ENCODE measurements at places on chromosomes 11 and 22. TPM values are rescaled to one million over a fixed set of nuclear protein-coding genes. Genes with fewer than 3 reads are reported as not detected.

DNA sequence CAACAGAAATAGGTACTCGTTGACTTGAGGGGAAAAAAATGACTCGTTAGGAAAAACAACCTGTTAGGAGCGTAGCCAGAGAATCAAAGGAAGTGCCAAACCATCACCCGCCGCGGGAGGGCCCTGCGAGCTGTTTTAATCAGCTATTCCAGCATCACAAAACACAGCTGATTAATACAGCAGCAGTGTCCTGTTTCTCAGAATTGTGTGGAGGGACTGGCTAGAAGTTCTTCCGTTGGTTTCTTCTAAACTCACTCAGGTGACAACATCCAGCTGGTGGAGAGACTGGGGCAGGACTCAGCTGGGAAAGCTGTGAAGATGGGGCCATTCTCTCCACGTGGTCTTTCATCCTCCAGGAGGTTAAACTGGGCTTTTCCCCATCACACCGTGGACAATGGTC lies 28.0 kb downstream of the HSPA8 start:
- peak; percentile 44 for DNase-seq

DNA sequence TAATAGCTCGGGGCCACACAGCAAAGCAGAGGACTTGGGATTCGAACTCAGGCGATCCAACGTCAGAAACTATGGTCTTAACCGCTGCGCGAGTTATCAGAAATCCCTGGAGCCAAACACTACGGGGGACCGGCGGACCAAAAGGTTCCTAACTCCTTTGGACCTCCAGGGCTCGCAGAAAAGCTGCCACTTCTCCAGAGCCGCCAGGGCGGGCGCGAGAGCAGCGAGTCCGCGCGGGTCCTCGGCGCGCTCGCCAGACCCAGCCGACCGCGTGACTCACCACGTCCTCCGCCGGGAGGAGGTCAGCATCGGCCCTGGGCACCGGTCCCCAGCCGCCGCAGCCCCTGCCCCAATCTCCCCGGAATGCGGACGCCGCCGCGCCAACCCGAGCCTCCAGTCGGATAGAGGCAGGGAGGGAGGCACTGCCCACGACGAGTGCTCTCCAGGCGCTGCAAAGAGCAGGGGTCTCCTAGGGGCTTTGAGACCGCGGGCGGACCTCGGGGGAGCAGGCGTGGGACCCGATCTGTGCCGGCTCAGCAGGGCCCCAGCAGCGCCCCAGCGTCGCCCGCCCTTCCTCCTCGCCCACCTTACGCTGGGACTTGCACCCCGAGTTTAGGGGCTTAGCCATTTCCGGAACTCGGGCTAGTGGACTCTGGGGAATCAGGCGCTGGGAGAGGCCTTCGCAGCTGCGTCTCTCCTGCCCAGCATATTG lies 6.2 kb upstream of the ALX4 start:
- no peak for DNase-seq

DNA sequence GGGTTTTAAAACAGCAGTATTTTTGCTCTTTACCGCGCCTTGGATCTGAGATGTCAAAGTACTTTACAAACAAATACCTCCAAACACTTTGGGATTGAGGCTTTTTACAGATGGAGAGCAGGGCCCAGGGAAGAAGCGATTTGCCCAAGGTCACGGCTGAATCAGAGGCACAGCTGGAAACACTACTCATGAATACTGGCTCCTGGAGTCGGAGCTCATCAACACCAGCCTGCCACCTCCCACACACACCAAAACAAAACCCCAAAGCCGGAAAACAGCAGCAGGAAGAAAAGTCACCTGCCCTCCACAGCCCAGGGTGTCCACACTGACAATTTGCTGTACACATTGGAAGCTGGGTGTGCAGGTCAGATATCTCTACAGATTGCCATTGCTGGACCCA lies 339.4 kb downstream of the CADM1 start:
- no peak for DNase-seq

GRCh38 chr11:99742501-99742900 lies 721.8 kb downstream of the CNTN5 start:
- no peak for DNase-seq

GRCh38 chr11:65911682-65912568 lies 6.9 kb downstream of the C11orf68 start:
- peak; percentile 83 for DNase-seq

GRCh38 chr11:126594921-126595367 lies 239.5 kb downstream of the ST3GAL4 start:
- no peak for DNase-seq

DNA sequence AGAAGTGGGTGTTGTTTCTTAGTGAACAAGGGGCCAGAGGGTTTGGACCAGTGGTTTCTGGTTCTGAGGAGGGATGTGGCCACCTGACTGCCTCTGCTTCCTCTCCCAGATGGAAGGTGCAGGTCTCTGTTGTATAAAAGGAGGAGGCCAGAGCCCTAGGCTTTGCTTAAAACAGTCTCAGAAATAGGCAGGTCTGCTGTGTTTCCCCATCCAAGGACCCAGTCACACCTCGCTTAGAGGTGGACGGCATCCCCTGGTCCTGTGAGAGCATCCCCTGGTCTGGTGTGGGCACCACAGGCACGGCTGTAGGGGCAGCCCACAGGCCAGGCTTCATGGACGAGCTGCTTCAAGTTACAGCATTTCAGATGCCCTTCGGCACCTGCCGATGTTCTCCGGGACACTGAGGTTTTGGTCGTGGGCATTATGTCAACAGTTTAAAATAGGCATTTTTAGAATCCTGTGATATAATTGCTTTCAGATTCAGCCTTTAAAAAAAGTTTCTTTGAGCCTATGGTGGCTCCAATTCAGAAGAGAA lies 45.7 kb upstream of the SHANK2 start:
- peak; percentile 48 for DNase-seq

GRCh38 chr22:44248926-44249325 lies 63.8 kb downstream of the SHISAL1 start:
- no peak for DNase-seq

The E2F8 gene
- total RNA-seq: 1.1 TPM

The PATE2 gene
- not detected for total RNA-seq

The IL18 gene
- 161 TPM for total RNA-seq
